ENCODE measurements at places on chromosomes 1 and 21.
A peak's percentile ranks its signal among the peaks of the same experiment; 100 is the strongest.

DNA sequence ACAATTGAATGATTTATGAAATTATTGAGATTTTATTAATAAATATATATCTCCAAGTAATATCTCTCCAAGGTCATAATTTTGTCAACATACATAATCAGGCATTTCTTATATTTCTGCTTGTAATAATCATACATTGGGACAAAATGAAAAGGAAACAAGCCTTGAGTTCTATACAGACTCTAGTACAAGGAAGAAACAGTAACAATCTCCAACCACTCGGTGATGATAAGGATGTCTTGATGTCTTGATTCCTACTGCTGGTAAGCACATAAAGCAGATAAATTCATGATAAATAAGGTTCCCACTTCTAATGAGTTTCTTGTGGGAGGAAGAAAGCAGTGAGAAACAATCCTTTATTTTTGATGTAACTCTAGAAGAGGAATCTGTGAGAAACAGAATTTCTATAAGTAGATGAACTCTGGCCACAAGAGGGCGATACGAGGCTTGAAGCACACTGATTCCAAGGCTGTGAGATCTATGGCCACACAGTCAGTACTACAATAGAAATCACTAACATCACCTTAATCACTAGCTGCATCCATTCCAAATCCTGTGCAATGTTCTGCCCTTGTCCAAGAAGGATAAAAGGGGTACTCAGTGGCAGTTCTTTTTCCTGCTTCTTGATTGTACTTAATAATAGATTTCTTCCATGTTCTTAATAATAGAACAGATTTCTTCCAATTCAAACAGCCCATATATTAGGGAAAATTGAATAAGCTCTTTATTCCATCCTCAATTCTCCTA lies 41.4 kb upstream of the LRRC8B start:
- peak; percentile 69 for DNase-seq

DNA sequence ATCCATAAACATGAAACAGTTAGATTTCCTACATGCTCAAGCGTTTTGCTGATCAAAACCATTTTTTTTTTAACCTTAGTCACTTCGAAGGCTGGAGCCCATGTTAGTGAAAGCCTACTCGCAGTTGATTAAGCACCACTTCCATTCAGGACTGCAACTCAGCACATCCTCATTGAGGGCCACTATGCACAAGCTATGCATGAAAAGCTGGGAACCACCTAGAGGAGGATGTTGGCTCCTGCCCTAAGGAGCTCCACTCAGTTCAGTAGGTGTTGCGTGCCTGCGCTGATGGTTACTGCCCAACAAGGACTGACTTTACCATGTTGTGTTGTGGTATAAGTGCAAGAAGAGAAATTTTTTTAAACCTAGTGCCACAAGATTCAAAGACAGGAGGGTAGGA lies 181.4 kb upstream of the L1TD1 start:
- DNase-seq: no peak

DNA sequence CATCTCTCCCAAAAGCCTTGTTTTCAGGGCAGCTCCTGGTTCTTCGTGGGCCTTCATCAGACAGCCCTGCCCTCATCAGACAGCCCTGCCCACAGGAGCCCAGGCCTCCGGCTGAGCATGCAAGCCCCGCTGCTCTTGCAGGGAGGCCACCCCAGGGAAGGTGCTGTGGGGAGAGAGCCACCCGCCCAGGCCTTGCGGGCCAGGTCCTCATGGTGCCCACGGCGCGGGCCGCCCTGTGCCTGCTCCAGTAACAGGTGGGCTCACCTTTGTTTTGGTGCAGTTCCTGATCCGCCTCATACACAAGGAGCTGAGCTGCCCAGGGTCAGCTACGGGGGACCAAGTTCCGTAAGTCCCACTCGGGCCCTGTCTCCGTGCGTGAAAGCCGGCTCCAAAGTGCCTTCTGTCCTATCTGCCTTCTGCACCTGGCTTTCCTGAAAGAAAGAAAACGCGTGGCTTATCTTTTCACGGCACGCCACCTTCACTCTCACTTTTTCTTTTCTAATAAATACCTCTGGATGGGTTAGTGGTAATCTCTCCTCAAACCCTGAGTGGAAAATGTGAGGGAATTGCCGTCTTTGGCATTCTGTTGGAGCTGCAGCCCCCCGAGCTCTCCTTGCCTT lies 65.9 kb downstream of the SLC37A1 start:
- DNase-seq: no peak

DNA sequence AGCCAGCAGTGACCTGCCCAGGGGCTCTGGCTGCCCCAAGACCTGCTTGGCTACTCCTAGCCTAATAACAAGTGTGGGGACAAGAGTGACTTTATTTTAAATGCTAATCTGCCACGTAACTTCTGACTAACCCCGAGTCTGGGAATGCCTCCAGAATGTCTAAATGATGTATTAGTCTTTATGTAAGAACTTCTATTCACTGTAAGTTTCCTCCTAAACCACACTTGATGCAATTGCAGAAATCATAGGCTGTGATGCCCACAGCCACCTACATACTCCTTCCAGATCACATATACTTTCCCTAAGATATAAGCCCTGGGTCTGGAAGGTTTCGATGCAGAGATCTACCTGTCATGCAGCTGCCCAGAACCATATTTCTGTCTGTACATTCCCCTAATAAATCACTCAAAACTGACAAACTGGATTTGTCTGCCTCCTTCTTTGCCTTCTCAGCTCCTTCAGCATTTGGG lies 5.9 kb upstream of the VPS45 start:
- DNase-seq: no peak

DNA sequence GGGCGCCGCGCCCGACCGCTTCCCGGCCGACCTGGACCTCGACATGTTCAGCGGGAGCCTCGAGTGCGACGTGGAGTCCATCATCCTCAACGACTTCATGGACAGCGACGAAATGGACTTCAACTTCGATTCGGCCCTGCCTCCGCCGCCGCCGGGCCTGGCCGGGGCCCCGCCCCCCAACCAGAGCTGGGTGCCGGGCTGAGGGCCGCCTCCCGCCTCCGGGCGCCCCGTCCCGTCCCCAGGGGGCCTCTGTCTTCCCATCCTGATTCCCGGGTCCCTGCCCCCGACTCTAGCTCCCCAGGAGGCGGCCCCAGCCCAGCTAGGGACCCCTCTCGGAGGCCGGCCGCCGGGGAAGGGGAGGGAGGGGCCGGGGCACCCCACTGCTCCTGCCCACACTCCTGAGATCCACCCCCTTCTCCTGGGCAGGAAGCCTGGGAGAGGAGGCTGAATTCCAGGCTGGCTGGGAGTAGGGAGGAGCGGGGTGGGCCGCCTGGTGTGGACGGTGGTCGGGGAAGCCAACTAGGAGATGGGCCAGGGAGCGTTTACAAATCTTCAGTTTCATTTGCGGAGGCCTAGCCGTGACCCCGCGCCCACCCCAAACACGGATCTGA lies 21.4 kb downstream of the FOXO6 start:
- no peak for DNase-seq

DNA sequence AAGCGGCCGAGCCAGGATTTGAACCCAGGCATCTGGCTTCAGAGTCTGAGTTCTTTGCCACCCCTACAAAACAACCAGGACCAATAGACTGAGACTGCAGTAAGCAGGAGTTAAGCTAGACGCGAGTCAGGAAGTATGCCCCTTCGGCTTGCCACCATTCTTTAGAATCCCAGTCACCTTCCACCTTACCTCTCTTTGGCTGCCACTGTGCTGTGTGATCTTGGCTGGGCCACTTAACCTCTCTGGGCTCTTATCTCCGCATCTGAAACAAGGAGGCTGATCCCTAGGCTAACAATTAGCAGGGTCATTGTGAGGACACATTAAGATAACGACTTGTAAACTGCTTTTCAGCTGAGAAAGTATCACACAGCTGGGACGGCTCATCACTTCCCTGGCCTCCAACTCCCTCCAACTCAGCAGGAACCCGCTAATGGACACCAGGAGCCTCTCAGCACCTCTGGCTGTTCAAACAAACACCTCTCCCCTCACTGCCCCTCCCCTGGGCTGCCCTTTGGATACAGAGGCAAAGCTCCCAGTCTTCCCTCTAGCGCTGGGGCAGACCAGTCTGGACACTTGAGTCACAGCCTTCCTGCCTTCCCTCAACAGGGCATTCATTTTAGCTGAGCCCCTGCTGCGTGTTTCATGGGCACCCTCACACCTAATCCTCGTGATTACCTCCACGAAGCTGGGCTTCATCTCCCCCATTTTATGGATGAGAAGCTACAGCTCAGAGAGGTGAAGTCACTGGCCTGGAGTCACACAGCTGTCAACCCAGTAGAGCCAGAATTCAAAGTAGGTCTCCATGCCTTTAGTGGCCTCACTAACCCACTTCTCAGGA lies 83.2 kb downstream of the CAMK2N1 start:
- no peak for DNase-seq

DNA sequence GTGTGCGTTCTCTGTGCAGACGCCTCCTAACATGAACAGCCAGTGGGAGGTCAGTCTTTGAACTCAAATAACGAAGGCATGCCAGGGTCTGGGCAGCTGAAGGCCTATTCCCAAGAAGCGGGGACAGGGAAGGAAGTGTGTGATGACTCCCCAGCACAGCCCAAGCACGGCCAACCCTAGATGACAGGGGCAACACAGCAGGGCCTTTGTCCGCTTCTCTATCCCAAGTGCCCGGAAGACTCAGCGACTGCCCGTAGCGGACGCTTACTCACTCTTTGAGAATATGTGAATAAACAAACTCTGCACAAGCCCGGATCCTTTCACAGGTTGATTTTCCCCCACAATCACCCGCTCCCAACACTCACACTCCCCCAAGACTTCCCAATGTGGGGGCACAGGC lies 11.2 kb downstream of the C1orf198 start:
- no peak for DNase-seq

DNA sequence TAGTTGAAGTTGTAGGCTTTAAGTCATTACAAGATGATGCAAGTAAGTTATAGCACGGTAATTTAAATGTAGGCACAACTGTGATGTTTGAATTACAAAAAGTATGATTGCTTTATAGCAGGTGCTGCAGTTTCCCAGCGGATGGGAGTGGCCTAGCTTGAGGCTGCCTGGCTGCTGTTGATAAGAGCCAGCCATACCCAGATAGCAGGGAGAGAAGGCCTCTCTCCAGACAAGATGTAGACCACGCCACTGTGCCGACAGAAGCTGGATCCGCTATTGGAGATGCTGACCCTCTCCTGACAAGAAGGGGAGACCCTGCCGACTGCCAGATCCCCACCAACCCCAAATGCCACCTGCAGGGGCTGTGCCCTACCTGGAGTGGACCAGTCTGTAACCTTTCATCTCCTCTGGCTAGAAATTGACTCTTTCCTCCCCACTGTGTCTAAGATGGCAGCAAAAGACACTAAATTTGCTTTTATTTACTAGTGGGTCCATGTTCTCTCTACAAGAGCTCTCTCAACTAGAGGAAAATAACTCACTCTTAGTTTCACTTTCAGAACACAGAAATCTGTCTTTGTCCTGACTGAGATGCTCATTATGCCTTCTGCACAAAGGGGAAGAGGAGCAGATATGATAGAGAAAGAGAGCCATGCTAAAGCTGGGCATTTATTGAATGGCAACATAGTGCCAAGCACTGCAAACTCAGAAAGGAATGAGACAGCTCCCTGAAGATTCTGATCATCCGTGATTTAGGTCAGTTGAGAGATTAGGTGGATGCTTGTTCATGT lies 127.9 kb downstream of the URB2 start:
- DNase-seq: no peak

DNA sequence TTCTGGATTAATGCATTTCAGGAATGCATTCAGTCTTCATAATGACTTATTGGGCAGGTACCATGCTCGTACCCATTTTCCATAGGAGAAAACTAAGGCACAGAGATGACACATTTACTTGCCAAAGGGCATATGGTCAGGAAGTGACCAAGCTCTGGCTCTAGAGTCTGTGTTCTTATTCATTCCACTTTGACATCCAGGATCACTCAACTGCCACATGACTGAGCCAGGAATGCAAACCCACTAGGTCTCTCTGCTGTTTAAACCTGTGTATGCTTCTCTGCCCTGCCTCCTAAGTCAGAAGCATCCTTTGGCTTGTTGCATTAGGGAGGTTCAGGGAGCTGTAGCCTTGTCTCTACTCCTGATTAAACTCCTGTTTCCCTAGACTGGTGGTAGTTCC lies 7.5 kb downstream of the KAZN start:
- no peak for DNase-seq

GRCh38 chr21:45481566-45481965 lies 60.7 kb downstream of the SLC19A1 start:
- DNase-seq: no peak

DNA sequence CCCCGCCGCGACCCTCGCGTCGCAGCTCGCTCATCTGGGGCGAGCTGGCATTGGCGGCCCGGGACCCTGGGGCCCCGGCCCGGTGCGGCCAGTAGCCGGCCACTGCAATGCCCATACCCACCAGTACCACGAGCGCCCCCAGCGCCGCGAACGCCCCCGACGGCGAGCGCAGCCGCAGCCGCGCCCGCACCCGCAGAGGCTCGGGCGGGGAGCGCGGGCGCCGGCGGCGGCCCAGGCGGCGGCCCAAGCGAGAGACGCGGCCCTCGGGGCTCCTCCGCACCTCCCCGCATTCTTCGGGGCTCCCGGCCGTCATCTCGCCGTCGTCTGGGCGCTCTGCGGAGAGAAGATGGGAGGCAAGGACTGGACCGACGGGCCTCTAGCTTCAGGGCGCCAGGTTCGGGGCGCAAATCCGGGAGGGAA lies 2.2 kb downstream of the TMEM200B start:
- DNase-seq: no peak

DNA sequence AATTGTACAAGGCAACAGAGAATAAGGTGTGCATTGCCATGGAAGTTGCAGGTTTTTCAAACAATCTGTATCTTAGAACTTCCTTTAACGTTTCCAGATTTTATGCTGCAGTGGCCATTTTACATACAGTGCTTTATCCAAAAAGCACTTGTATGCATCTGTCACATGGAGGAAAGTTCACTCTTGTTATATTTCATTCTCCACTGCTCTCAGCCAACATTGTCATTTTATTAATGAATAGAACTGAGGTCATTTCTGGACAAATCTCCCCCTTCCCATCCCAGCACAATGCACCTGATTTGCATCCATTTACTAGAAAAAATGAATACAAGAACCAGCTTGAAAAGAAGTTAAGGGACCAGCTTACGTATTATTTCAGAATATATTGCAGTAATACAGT lies 342.0 kb downstream of the USP25 start:
- DNase-seq: no peak

- DNase-seq: no peak
These were observed 183.5 kb upstream of the ADGRL4 start for GRCh38 chr1:79190074-79190473.

DNA sequence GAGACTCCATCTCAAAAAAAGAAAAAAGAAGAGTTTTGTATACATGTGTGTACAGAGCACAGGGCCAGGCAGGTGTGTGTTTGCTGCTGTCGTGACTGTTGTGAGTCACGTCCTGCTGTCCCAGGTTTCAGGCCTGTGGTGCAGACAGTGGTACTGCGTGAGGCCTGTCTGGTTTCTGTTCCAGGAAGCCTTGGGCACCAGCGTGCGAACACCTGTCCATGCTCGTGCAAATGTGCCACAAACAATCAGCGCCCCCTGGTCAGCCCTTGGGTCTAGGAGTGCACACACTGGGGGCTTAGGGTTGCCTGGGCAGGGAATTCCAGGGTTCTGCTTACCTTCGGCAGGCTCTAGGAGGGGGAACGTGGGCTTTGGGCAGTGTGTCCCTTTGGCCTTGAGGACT lies 16.9 kb downstream of the GPR157 start:
- DNase-seq: no peak

Data from activated CD4-positive, CD25-positive, alpha-beta regulatory T cell (primary cell).